Stimulated activated CD4-positive, alpha-beta T cell treated with anti-CD3 and anti-CD28 coated beads, Interleukin-15, amount 100 ng/mL, for 48 hours (primary cell): ENCODE measurements at places on chromosomes 2 and 18.

GRCh38 chr2:31523871-31524492 lies 56.8 kb downstream of the SRD5A2 start:
- peak; percentile 8 for DNase-seq

DNA sequence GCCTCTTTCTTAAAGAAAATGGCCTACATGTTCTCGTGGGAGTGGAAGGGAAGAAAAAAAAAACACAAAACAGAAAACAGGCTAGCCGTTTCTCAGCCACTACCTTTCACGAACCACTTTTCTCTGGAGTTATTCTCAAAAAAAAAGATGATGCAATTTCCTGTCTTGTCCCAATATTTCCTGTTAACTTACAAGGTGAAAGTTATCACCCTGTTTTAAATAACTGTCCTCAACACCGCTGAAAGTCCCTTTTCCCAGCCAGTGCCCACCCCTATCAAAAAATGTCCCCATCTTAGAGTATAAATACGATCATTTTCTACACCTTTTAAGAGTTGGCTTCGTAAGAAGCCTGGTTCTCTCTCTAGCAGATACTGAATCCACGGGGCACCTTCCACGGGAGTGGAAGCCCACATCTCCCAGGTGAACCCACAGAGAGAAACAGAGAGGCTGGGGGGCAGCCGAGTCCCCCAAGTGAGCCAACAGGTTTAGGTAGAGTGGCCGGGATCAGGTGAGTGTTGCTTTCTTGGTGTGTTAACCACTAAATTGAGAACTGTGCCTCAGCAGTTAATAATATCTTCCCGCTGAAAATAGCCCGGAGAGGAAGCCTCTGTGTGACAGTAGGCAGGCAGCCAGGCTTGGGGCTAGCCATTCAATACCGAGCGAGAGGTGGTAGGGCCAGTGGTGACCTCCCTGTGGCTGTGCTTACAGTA lies 15.9 kb downstream of the SMAD7 start:
- DNase-seq: no peak

- DNase-seq: no peak
These were observed 79.2 kb downstream of the NCOA1 start for GRCh38 chr2:24570225-24570624.

DNA sequence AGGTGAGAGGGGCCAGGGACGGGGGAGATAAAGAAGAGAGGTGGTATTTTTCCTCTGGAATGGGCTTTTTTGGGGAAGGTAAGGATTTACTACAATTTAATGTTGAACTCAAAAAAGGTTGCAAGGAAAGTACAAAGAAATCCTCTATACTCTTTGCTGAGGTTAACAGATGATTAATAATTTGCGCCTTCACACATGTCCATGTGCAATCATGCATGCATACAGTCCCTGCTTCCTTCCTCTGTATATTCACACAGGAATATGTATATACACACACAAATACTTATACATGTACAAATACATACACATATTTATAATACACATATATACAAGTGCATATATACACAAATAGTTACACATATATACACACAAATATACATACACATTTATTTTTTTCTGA lies 193.4 kb downstream of the NBAS start:
- DNase-seq: no peak

DNA sequence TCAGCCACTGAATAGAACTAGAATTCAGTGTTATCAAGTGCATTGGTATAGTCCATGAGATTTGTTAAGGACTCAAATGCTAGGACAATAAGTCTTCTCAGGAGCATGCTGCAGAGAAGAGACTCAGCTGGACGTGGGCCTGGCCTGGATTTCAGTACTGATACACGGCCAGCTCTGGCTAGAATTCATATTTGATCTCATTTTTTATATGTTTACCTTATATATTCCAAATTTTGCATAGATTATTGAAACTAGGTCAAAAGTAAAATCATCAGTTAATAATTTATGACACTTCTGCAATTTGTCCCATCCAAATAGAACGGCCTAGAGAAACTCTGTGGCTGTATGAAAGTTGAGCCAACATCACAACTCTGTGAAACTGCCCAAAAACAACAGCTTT lies 262.0 kb downstream of the DLGAP1 start:
- no peak for DNase-seq

DNA sequence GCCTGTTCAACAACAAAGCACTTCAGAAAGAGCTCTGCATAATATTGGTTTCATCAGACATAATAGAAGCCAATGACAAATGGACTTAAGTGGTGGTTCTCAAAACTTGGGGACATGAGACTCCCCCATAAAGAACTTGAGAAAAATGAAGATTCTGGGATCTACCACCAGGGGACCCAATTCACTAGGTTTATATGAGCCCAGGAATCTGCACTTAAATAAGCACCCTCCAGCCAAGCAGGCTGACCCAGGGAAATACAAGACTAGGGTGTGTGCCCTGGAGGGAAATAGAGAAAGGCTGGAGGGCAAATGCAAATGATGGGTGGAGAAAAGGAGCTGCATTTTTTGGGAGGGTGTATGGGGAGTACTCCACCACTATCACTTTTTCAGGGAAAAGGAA lies 52.5 kb downstream of the SATB2 start:
- DNase-seq: no peak

- DNase-seq: peak; percentile 11
These were observed 252.6 kb downstream of the AGAP1 start for GRCh38 chr2:235746257-235746934.

GRCh38 chr2:177964892-177965291 lies 107.7 kb downstream of the PDE11A start:
- no peak for DNase-seq

GRCh38 chr2:223601018-223601417 lies 1.1 kb downstream of the SCG2 start:
- no peak for DNase-seq

DNA sequence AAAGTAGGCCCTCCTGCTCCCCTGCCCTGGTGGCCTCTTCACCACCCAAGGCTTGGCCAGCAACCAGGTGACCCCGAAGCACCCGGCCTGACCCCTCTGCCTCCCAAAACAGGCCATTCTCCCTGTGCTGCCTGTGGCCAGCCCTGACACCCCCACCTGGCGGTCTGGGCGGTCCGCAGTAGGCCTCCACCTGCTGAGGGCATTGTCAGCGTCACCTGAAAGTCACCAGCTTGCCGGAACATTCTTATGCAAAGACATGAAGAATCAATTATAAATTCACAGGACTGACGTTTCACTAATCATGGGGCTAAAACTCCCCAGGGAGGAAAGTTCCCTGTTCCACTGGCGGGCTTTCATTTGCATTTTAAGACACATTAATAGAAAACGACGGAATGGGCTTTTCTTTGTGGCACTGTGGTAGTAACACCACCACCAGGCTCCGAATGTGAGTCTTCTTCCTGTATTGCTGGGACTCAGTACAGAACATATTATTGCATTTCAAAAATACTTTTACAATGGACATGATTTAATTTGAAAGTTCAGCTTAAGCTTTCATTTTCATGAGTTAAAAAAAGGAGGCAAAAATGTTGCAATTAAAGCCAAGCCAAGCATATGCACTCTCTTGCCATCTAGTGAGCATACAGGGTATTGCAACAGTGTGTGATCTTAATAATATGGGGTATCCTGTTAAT lies 57.4 kb downstream of the ADI1 start:
- no peak for DNase-seq

GRCh38 chr2:216690853-216691741 lies 4.3 kb downstream of the IGFBP5 start:
- DNase-seq: no peak

GRCh38 chr18:55534996-55535395 lies 53.0 kb downstream of the TCF4 start:
- DNase-seq: no peak

- DNase-seq: no peak
These were observed 13.1 kb upstream of the PHLPP1 start for GRCh38 chr18:62702259-62702658.

DNA sequence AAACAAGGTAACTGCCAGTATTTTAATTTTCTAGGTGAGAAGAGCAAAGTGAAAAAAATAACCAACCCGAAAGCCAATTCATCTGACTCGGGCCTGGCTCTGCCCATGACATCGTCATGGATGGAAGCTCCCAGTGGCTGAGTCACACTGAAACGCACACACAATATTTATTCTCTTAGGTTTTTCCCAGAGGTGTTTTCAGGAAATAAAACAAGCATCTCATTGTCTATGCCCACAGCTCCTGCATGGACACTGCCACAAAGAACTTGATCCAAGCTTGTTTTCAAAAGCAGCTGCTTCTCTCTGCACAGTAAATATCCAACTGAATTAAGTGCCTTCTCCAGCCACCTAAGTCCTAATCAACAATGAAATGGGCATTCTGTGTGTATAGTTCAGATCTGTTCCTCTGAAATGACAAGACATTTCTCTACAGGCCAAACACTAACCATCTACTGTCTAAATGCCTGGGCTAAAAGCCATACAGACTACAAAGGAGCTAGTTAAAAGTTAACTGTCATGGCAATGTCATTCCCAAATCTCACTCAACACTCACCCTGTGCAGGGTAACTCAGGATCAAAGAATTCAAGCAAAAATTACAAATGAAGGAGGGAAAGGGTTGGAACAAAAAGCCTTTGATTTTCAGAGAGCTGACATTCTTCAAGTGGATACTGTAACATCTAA lies 62.9 kb downstream of the RPL31 start:
- no peak for DNase-seq

DNA sequence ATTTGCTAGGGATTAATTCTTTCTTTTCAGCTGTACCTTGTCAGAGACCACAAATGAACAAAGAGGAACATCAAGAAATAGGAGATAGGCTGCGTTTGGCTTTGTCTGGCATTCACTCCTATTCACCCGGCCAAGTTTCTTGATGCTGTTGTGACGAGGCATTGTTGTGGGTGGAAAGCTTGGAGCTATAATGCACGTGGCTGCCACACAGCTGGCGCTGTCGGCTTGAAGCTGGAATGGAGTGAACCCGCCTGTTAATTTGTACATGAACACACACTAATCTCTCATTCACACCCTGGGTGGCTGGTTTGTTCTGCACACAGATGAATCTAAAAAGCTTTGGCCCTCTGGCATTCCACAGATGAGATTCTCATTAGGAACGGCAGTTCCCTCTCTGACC lies 274.9 kb upstream of the GYPC start:
- DNase-seq: no peak

DNA sequence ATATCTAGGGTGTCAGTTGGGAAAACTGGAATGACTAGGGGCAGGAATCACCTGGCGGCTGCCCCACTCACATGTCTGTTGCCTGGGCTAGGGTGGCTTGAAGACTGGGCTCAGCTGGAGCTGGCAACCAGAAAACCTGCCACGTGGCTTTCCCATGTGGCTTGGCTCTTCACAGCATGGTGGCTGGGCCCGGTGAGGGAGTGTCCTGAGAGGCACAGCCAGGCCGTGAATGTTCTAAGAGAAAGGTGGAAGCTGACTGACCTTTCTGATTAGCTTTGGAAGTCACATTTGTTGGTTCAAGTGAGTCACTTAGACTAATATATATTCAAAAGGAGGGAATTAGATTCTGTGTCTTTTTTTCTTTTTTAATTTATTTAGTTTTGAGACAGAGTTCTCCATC lies 22.7 kb downstream of the SP5 start:
- DNase-seq: no peak

DNA sequence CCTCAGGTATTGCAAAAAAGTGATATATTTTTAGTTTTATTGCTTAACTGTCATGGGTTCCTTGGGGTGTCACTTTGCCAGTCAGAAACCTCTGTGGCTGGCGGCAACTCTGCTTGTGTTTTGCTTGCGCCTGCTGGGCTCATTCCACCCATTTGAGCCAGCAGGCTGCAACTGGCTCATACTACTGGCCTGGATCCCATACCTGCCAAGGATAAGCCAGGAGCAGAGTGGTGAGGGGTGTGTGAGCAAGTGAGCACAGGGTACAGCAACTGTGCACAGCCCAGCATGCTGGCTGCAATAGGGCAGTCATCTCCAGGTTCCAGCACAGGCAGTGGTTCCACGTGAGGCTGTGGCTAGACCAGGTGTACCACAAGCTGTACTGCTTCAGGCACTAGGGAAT lies 687.5 kb downstream of the NYAP2 start:
- no peak for DNase-seq

DNA sequence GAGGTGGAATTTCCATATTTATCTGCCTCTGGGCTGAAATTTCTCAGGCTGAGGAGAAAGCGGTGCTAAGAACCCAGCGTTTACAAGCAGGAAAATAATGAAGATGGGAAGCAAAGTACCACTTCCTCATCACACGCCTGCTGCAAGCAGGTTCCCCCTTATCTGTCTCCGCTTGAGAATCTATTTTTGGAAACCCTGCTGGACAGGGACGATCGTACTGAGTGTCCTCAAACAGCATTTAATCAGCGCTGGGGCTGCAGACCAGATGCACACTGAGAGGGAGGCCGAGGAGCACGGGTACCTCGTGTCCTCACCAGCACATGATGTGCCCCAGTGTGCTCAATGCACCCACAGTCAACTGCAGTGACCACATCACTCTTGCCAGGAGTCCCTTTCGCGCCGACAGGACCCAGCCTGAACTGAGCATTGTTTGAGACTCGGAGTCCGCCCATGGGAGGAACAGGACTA lies 160.4 kb downstream of the HDAC4 start:
- DNase-seq: no peak
